Activated naive CD8-positive, alpha-beta T cell treated with anti-CD3 and anti-CD28 coated beads, Interleukin-2, amount 10 ng/mL, durations not matched to agents 7 days and 5 days (primary cell): ENCODE measurements at places on chromosomes 4 and X. TPM values are rescaled to one million over a fixed set of nuclear protein-coding genes. Genes with fewer than 3 reads are reported as not detected.

The SLC26A1 gene
- total RNA-seq = 0.25 TPM

DNA sequence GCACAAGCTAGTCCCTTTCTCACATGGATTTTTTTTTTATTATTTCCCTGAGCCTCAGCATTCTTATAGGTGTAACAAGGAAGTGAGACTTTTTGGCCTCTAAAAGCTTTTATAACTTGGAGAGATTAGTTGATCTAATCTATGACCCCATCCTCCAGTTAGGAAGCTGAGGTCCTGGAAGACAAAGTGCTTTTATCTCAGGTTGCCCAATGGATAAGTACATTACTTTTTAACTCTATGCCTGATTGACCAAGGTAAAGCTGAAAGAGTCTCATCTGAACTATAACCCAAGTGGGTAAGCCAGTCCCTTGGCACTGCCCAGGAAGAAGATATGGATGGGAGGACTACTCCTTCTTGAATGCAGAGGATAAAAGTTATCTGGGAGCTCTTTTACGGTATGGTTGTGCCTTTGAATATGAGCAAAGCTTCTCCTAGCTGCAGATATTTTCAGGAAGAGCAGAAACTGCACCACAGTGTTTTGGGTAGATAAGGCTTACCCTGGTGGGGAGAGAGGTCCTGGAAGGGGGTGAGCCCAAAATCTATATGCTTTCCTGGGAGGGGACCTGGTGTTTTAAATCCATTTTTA, 40.2 kb downstream of the VSIG4 start:
- H3K27ac ChIP-seq = no peak overlapping the region
- H3K4me3 ChIP-seq = no peak overlapping the region
- peaks cover 26% of the 10 kb centered on the region for H3K36me3 ChIP-seq
- no peaks in the 10 kb centered on the region for H3K27me3 ChIP-seq
- H3K4me1 ChIP-seq = peaks cover 31% of the 10 kb centered on the region
- no peak for DNase-seq

The GLRB gene
- total RNA-seq = not detected

DNA sequence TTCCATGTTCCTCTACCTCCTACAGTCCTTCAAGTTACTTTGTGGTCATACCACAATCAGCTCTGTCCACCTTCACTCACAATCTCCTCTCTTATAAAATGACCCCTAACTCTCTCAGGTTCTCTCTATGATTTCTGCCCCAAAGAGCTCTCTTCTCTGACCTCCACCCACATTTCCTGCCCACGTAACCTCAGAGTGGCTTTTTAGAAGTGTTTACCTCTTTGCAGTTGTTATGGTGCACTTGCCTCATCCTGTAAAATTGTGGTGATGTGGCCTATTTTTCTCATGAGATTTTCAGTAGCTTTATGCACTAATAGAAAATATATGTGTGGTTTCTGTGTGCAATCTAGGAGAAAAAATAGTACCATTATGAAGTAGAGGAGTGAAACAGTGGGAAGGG, 215.8 kb downstream of the PACRGL start:
- peak overlapping the region; percentile 17 for H3K27ac ChIP-seq
- no peaks in the 10 kb centered on the region for H3K36me3 ChIP-seq
- peaks cover 11% of the 10 kb centered on the region for H3K4me1 ChIP-seq
- H3K4me3 ChIP-seq = peak overlapping the region; percentile 49
- H3K27me3 ChIP-seq = peaks cover 2% of the 10 kb centered on the region

- H3K4me1 ChIP-seq = no peaks in the 10 kb centered on the region
- no peaks in the 10 kb centered on the region for H3K27me3 ChIP-seq
- peaks cover 2% of the 10 kb centered on the region for H3K36me3 ChIP-seq
Observed at GRCh38 chr4:98786866-98787265, 128.5 kb upstream of the TSPAN5 start.

The PDHA1 gene
- total RNA-seq = 151 TPM

DNA sequence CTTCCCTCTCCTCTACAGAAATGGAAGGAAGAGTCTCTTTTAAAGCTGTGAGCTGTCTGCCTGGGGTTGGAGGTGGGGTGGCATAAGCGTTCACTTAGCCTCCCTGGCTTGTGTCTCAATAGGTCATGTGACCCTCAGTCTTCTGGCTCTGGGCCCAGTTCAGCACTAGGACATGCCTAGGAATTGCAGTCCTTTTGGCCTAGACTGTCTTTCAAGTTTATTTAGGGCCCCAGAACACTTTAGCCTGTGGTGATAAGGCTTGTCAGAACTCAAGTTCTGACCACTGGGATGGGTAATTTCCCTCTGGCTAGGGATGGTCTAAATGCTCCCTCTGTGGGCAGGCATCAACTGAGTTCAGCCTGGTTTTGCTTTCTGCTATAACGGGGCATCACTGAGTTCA, 34.3 kb upstream of the ARMCX4 start:
- H3K27me3 ChIP-seq = no peaks in the 10 kb centered on the region
- H3K4me1 ChIP-seq = peaks cover 2% of the 10 kb centered on the region
- H3K27ac ChIP-seq = no peak overlapping the region
- DNase-seq = no peak
- no peak overlapping the region for H3K4me3 ChIP-seq
- H3K36me3 ChIP-seq = peaks cover 6% of the 10 kb centered on the region

DNA sequence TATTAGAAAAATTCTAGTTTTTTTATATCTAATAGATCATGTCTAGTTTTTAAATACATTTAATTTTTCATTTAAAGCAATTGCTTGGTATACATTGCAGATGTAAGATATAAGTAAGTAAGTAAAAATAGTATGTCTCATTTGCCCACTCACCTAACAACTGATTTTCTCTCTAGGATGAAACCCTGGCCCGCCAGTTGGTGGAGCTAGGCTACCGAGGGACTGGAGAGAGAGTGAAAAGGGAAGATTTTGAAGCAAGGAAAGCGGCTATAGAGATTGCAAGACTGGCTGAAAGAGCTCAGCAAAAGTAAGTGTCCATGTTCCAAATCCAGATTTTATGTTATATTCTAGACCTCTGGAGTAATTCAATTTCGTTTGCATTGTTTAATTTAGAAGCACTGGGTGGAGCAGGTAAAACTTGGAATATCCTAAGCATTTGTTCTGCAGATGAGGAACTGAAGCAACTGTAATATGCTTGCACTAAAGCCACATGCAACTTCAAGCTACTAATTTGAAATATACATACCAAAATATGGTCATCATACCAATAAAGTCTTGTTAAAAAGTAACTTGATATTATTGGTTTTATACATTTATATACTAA, 27.1 kb downstream of the CFAP299 start:
- no peaks in the 10 kb centered on the region for H3K36me3 ChIP-seq
- peak; percentile 53 for DNase-seq
- H3K27ac ChIP-seq = no peak overlapping the region
- peaks cover 9% of the 10 kb centered on the region for H3K4me1 ChIP-seq
- no peak overlapping the region for H3K4me3 ChIP-seq
- H3K27me3 ChIP-seq = peaks cover 12% of the 10 kb centered on the region

DNA sequence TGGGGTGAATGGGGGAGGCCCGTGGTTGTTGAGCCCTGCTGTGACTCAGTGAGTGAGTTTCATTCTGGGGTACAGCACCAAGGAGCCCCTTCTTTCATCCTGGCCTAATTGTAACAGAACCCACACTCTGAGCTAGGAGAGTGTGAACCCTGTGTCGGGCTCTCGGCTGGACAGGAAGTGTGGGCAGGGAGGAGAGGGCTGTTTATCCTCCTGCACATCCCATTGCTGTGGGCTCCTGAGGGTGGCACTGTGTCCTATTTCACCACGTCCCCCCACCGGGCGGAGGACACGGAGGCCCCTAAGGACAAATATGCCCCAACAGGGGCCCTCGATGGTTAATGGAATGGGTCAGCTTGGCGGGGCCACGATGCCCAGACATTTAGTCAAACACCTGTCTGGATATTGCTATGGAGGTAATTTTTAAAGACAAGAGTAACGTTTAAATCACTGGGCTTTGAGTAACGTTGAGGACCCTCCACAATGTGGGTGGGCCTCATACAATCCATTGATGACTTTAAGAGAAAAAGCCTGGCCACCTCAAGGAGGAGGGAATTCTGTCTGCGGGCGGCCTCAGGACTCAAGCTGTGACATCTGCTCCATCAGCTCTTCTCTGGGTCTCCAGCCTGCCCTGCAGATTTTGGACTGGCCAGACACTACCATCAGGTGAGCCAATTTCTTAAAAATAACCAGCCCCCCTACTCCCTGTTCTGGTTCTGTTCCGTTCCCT, 46.1 kb upstream of the SORCS2 start:
- H3K36me3 ChIP-seq = no peaks in the 10 kb centered on the region
- H3K27me3 ChIP-seq = peaks cover 14% of the 10 kb centered on the region

The FAM241A gene
- 2.0 TPM for total RNA-seq

The RADX gene
- total RNA-seq = 9.8 TPM

GRCh38 chrX:48802089-48802904, 430 bp downstream of the HDAC6 start:
- peak; percentile 73 for DNase-seq
- H3K36me3 ChIP-seq = peaks cover 2% of the 10 kb centered on the region
- peak overlapping the region; percentile 95 for H3K4me3 ChIP-seq

DNA sequence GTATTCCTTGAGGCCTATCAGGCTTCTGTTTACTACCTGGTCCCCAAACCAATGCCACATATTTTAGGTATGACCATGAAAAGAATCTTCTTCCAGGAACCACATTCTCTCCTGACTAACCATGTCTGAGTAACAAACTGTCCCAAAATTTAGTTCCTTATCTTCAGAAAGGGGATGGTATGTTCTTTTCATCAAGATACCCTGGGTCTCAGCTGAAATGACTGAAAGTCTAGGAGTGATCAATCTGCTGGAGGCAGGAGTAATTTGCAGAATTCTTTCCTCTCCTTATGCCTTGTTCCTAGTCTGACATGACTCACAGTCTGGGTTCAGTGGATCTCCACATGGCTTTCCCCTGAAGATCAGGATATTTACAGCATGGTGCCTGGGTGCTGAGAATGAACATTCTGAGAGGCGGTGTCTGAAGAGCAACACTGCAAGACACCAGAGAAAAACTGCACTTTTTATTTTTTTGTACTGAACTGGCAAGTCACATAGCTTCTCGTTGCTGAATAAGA, 665.5 kb downstream of the TLL1 start:
- H3K27ac ChIP-seq = no peak overlapping the region
- no peaks in the 10 kb centered on the region for H3K36me3 ChIP-seq
- H3K27me3 ChIP-seq = no peaks in the 10 kb centered on the region
- H3K4me1 ChIP-seq = no peaks in the 10 kb centered on the region
- no peak overlapping the region for H3K4me3 ChIP-seq

- no peaks in the 10 kb centered on the region for H3K36me3 ChIP-seq
- no peaks in the 10 kb centered on the region for H3K4me1 ChIP-seq
- no peak overlapping the region for H3K4me3 ChIP-seq
- no peaks in the 10 kb centered on the region for H3K27me3 ChIP-seq
Observed at GRCh38 chrX:134006484-134007161, 21.2 kb upstream of the GPC3 start.

DNA sequence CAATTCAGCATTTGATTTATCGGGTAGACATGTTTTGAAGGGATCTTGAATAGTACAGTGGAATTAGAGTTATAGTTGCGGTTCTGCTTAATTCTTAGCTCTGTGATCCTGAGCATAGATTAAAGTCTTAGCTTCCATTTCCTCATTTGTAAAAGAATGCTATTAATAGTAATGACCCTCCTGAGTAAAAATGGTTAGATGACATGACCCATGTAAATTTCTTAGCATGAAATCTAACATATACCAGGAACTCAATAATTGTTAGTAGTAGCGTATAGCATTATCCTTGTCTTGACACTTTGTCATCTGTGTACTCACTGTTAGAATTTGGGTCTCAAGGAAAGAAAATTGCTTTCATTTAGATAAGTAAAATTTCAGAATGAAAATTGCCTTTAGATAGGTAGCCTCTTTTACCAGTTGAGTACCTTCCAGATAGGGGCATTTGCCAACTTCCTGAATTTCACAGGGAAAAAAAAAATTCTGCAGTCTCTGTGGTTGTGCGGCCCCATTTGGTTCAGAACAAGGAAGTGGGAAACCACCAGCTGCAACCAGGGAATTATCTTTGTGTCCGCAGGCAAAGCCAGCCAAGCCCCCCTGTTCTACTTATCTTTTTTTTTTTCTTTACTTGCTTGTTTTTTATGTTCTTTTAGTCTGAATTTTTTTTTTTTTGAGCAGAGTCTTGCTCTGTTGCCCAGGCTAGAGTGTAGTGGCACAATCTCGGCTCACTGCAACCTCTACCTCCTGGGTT, 86.9 kb downstream of the TMEM164 start:
- no peak overlapping the region for H3K27ac ChIP-seq
- H3K27me3 ChIP-seq = no peaks in the 10 kb centered on the region
- peaks cover 14% of the 10 kb centered on the region for H3K4me1 ChIP-seq
- no peak overlapping the region for H3K4me3 ChIP-seq

- no peak overlapping the region for H3K4me3 ChIP-seq
- no peak overlapping the region for H3K27ac ChIP-seq
- DNase-seq = no peak
- no peaks in the 10 kb centered on the region for H3K4me1 ChIP-seq
- H3K27me3 ChIP-seq = no peaks in the 10 kb centered on the region
Observed at GRCh38 chr4:54017974-54018373, 46.4 kb downstream of the CHIC2 start.

- DNase-seq = no peak
- H3K27ac ChIP-seq = no peak overlapping the region
- no peaks in the 10 kb centered on the region for H3K36me3 ChIP-seq
- no peaks in the 10 kb centered on the region for H3K4me1 ChIP-seq
- no peak overlapping the region for H3K4me3 ChIP-seq
Observed at GRCh38 chr4:185709802-185710486, 102.0 kb downstream of the SORBS2 start.
